SK-N-SH (cell line): ENCODE measurements at places on chromosomes 16 and 17. TPM values are rescaled to one million over a fixed set of nuclear protein-coding genes. Genes with fewer than 3 reads are reported as not detected.

The DUXB gene
- polyA plus RNA-seq, result not detected in 2 replicates

- H3K27me3 ChIP-seq, result no peaks in the 10 kb centered on the region
- H3K4me1 ChIP-seq, result peaks cover 3% of the 10 kb centered on the region
- H3K36me3 ChIP-seq, result no peaks in the 10 kb centered on the region
- no peak overlapping the region for H3K4me3 ChIP-seq
These were observed 25.0 kb upstream of the KCNJ16 start for GRCh38 chr17:70049801-70050591.

The EIF3CL gene
- 153 and 196 TPM in 2 replicates for polyA plus RNA-seq

DNA sequence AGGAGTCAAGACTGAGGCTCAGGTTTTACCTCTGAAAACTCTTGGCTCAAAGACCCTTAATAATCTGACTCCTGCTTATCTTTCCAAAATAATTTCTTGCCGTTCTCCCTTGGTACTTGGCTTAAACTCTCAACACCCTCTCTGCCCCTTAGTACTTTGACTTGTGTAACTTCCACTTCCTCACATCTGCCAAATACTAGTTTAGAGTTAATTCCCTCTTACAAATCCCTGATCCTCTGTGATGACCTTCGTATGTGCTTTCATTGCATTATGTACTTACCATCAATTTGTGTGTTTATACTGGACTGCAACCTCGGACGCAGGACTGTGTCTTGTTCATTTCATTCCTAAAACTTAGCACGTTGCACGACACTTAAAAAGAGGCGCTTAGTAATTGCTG, 35.2 kb downstream of the ZNF207 start:
- no peak overlapping the region for H3K4me3 ChIP-seq
- H3K36me3 ChIP-seq, result peaks cover 24% of the 10 kb centered on the region
- no peak overlapping the region for H3K27ac ChIP-seq
- H3K27me3 ChIP-seq, result no peaks in the 10 kb centered on the region
- no peak for DNase-seq

DNA sequence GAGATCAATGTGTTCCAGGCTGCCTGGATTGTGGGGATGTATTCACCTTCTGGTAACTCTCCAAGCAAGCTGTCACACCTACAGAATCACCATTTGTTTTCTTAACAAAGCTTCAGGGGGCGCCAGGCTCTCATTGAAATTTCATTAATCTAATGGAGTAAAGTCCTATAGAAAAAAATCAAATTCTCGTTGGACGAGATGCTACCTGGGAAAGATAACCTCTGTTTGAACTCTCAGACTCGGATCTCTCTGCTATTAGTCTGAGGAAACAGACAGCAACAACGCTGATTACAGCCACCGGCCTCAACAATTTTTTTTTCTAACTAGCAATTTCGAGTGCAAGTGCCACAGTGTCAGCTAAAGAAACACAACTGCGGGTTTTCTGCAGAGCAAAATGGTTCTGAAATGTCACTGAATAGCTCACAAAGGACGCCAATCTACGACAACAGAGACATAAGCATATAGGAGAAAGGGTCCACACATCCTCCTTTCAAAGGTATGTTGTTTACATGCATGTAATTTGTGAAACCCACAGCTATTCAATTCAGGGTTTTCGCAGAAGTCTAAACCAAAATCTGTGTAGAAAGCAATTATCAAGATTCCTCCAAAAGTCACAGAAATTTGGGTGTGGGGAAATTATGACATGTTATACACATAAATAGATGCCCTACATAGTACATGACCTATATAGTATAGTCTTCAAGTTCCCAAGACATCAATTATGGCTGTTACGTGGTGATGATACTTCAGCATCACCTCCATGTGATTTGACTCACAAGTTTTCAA, 135.8 kb downstream of the SKAP1 start:
- no peak overlapping the region for H3K27ac ChIP-seq
- peaks cover 52% of the 10 kb centered on the region for H3K27me3 ChIP-seq
- no peaks in the 10 kb centered on the region for H3K36me3 ChIP-seq

DNA sequence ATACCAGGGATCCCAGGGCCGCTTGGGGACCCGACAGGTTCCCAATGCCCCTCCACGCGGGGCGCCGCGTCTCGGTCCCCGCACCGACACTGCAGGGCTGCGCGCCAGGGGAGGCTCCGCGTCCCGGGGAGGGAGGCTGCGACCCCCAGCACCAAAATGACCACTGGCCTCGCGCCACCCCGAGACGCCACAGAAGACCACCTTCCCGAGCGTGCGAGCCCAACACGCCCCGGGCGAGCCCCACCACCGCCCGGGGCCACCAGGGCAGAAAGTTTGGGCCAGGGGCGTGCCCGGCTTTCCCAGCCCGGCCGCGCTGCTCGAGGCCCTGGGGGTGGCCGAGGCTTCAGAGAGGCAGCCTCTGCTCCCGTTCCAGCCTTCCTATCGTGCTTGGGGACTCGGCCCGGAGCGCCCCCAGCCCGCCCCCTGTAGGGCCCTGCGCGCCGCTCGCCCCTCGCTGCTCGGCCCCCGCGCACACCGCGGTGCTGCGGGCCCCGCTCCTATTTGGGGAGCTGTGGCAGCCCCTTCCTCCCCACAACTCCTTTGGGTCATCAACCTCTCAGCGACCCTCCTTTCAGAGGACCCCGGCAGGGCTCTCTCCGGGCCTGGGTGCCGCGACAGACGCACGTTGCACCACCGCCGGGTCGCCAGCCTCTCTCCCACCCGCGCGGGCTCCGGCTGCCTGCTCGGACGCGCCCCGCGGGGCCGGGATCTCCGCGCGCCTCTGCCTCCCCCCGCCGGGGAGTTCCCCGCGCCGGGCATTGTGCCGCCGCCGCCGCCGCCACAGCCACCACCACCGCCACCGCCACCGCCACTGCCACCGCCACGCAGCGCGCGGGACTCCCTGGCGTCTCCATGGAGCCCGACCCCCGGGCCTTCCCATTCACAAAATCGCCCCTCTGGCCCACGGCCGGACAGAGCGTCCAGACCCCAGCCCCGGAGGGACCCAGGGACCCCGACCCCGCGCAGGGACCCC, 892 bp downstream of the RBFOX3 start:
- H3K4me3 ChIP-seq, result no peak overlapping the region
- H3K36me3 ChIP-seq, result no peaks in the 10 kb centered on the region
- H3K27ac ChIP-seq, result no peak overlapping the region
- no peaks in the 10 kb centered on the region for H3K4me1 ChIP-seq

- H3K36me3 ChIP-seq, result no peaks in the 10 kb centered on the region
- no peaks in the 10 kb centered on the region for H3K4me1 ChIP-seq
These were observed 76.9 kb upstream of the CNEP1R1 start for GRCh38 chr16:49947907-49948678.
